BE2C (cell line): ENCODE measurements at places on chromosomes 2 and 18.

DNA sequence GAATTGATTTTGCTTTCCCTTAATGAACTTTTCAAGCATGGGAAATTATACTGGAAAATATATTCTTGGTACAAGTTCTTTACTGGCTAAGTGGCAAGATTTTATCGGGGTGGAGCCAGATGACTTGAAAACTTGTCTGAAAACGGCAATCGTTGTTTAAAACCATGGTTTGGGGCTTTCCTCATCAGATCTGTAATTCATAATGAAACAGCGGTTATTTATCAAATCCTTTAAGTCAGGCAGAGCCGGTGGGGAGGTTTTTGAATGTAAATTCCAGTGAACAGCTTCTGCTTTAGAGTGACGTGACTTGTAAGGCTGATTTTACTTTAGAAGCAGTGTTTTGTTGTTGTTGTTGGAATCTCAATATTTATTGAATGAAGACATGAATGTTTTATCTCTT, 2.6 kb downstream of the SEC11C start:
- DNase-seq: no peak

DNA sequence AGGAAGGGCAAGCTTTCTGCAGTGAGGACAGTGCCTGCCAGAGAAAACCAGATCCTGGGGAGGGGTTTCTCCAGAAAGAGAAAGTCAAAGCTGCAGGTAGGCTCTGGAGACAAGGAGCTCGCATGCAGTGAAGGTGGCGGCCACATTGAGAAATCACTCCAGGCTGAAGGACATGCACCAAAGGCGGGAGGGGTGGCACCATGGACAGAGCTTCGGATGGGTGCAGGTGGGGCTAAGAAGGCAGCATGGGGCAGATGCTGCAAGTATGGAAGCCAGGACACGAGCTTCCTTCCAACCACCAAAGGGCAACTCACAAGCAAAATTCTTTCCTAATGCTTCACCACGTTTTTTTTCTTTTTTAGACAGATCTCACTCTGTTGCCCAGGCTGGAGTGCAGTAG, 104.4 kb upstream of the SLC35G4 start:
- no peak for DNase-seq

GRCh38 chr2:203909261-203909967, 27.1 kb upstream of the ICOS start:
- DNase-seq: no peak

DNA sequence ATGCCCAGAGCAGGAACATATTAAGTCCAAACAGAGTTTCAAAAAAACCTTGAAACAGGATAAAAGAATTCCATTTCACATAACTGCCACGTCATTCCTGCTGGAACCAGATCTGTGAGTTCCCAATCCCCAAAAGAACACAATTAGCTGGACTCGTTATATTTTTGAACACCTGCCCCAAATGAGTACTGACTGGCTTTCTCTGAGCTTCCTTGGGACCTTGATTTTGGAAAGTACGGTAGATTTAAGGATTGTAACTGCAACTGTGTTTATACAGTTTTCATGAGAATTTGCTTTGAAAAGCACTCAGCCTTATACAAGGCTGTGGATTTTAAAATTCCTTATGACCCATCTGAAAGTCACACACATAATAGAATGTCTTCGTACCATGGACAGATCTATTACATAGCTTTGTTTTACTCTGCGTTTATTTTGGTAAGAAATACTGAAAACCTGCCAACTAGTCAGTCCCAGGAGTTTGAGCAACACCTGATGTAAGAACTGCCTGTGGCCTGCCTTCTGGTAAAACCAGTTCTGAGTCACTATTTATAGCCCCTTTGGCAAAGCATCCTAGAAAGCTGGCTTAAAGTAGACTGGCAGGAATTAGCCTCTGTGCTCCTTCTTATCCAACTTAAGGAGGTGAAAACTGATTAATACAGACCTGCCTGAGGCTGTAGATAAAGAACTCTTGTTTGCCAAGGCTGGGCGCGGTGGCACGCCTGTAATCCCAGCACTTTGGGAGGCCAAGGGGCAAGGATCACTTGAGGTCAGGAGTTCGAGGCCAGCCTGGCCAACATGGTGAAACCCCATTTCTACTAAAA, 48.1 kb downstream of the MERTK start:
- DNase-seq: no peak

DNA sequence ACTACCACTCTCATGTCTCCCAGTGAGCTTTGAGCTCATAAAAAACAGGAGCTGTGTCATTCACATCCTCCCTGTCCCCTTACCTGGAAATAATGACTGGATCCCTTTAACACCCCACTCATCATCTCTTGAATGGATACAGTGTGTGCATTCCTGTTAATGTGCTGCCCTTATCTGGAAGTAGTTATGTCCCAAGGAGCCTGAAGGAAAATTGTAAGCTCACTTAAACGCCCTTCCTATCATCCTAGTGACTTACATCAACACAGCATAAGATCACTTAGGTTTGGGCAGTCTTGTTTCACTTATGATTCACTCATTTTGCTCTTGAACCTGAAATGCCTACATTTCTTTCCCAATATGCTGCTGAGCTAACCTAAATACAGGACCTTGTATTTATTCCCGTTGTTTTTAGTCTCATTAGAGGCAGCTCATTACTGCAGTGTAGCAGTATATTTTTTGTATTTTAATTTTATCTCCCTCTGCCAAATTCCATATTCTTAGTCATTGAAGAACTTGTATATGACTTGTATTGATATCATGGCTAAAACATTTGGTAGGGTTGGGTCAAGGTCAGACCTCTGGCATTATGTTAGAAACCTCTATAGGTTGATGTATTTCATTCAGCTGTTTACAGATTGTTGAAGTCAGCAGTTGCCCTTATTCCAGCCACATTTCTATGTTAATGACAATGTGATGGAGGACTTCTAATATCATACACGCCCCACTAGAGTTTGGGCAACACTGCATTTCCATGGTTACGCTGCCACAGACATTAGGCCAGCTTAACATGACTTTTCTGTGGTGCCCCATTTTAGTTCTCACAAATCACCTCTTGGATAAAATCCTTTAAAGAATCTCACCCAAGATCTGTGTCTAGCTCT, 72.9 kb downstream of the PKP4 start:
- DNase-seq: no peak

GRCh38 chr2:173521450-173522192, 166.9 kb downstream of the CDCA7 start:
- no peak for DNase-seq

GRCh38 chr2:187319441-187320108, 128.5 kb downstream of the CALCRL start:
- no peak for DNase-seq

GRCh38 chr18:11261486-11261885, 112.1 kb upstream of the PIEZO2 start:
- DNase-seq: no peak

DNA sequence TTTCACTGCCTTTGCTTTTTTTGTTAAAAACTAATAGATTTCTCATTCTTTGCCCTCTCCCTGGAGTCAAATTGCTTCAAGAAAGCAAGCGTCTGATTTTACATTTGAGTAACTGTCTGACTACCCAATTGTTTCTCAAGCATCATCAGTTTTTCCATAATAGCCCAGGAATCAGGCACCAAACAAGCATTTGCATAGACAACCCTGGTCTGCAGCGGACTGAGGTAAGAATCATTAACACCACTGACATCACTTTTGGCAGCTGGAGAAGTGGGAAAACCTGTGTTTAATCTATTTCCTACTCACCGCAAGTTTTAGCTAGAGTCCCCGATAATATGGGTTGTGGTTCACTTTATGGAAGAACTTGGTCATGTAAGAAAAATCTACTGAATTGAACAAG, 55.7 kb downstream of the IRS1 start:
- no peak for DNase-seq

DNA sequence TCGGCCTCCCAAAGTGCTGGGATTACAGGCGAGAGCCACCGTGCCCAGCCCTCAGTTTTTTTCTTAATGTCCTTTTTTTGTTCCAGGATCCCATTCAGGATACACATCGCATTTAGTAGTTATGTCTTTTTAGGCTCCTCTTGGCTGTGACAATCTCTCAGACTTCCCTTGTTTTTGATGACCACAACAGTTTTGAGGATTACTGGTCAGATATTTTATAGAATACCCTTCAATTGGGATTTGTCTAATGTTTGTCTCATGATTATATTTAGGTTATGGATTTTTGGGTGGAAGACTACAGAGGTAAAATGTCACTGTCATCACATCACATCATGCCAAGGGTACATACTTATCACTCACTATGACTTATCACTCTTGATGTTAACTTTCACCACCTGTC, 46.7 kb downstream of the SCN3A start:
- no peak for DNase-seq

GRCh38 chr2:12211326-12212175, 465.1 kb downstream of the LPIN1 start:
- DNase-seq: no peak
